Activated T-cell treated with anti-CD3 and anti-CD28 coated beads for 4 hours (primary cell): ENCODE measurements at places on chromosomes 16 and 17.

- no peak for DNase-seq
These were observed 10.9 kb upstream of the KAT7 start for GRCh38 chr17:49777563-49777962.

GRCh38 chr16:50868577-50868976, 126.7 kb downstream of the CYLD start:
- no peak for DNase-seq

- DNase-seq: no peak
These were observed 20.5 kb upstream of the SDR42E2 start for GRCh38 chr16:22141767-22142166.

DNA sequence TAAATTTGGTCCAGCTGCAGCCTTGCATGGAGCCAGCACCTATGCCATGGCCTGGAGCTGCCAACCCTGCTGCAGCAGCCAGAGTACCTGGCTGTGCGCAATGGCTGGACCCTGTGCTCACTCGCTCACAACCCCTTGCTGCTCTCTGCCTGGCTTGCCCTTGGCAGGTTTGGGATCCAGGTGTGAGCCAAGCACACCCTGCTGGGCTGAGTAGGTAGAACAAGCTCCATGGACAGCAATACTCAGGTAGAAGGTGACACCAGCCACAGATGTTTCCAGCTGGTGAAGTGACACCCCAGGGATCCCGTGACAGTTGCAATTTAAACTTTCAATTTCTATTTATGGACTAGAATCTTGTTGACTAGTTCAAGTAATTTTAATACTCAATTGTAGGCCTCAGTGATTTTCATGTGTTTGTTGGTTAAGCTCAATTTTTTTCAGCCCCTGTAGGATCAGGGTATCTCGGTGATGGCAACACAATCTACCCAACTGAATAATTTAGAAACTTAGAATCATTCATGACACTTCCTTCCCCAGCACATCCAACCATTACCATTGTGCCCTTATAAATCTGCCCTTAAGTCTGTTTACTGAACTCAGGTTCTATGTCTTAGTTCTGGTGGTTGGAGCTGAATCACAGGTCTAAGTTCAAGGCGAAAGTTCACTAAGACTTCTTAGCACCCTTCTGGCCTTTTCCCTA, 480.0 kb downstream of the PMP22 start:
- peak; percentile 1 for DNase-seq

- no peak for DNase-seq
These were observed 2.3 kb downstream of the MRPL38 start for GRCh38 chr17:75902406-75902805.

GRCh38 chr17:78998311-78999055, 11.1 kb downstream of the CANT1 start:
- no peak for DNase-seq

- no peak for DNase-seq
These were observed 341.6 kb downstream of the SOX9 start for GRCh38 chr17:72462407-72462806.

DNA sequence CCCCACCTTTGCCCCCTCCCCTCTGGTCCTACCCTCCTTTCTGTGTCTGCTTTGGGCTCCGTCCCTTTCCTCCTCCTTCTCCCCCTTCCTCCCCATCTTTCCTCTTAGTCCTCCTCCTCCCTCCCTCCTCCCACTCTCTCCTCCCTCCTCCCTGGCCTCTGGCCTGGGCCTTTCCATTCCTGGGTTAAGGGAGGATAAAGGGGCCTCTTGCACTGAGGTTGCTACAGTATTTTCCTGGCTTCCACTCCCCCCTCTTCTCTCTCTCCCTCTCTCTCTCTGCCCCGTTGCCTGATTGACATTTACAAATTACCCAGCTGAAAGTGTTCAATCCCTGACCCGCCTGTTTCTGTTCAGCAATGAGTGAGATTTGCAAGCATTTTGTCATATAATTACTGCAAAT, 44.0 kb downstream of the MRM1 start:
- no peak for DNase-seq

DNA sequence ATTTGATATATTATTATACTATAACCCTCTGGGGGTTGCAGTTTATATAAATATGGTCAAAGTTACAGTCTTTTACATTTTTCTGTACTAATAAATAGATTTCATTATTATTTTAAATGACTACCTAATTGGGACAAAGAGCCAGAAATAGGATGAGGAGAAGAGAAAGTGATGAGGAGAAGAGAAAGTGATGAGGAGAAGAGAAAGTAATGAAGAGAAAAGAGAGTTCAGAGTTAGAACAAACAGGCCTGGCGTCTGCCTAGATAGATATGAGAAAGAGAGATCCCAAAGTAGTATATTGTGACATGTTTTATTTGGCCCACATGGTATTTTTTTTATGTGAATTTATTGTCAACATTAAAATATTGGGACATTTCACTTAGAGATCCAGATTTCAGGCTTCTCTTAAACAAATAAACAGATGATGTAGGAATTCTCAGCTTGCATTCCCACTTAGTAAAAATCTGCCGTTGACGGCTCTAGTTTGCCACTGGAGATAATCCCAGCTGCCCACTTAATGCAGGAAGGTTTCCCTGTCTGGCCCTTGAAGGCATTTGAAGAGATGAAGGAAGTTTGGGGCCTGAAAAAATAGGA, 210.7 kb downstream of the STX8 start:
- no peak for DNase-seq

- no peak for DNase-seq
These were observed 266 bp downstream of the FMNL1 start for GRCh38 chr17:45222014-45222288.

- DNase-seq: no peak
These were observed 43.0 kb downstream of the MYO18A start for GRCh38 chr17:29136998-29137730.

DNA sequence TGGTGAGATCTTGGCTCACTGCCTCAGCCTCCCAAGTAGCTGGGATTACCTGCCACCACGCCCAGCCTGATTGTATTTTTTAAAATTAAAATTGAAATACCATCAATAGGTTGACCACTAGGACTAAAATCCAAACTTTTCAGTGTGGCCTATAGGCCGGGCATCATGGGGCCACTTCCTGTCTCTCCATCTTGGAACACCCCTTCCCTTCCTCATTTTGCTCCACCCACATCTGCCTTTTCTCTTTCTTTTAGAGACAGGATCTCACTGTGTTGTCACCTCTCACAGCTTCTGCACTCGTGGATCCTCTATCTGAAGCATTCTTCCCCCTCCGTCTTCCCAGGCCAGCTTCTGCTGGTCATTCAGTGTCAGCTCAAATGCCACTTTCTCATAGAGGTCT, 57.0 kb downstream of the BMERB1 start:
- DNase-seq: no peak

- no peak for DNase-seq
These were observed 124.9 kb downstream of the WSCD1 start for GRCh38 chr17:6195123-6195522.

GRCh38 chr17:77392376-77393273, 251.9 kb downstream of the SEC14L1 start:
- DNase-seq: no peak

DNA sequence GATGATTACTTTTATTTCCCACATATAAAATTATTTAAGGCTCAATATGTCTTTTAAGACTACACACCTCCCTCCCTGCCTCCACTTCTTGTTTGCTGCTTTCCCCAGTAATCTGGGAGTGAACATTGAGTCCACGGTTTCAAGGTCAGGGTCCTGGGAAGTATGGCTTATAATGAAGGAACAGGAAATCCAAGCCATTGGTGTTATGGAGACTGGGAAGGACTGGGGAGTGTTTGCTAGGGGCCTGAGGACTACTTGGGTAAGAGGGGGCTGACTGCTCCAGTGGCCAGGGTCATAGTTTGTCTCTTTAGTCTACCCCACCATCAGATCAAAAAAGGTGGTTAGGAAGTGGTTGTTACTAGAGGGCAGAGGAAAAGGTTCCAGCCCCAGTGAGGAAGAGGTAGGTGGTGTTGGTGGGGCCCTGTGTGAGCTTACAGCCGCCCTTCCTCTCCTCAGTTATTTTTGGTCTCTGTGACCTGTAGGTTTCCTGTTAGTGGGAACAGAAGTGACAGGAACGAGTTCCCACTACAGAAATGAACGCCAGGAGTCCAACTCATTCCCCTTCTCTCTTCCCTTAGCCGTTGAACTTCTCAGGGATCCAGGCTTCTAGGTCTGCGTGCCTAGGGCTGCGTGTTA, 742 bp upstream of the SLC16A13 start:
- no peak for DNase-seq

DNA sequence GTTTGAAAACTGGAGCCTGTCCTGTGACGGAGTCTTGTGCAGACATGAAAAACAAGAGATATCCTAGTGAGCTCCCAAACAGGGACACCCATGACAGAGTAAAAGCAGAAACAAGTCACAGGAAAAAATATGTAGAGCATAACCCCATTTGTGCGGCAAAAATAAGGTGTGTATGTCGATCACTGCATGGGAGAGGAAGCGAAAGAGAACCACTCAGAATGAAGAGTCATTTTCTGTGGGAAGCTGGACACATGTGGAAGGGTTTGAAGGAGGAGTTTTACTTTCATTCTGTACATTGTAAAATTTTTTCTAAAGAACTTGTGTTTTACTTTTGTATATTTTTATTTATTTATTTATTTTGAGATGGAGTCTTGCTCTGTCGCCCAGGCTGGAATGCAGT, 72.1 kb downstream of the JPH3 start:
- no peak for DNase-seq

DNA sequence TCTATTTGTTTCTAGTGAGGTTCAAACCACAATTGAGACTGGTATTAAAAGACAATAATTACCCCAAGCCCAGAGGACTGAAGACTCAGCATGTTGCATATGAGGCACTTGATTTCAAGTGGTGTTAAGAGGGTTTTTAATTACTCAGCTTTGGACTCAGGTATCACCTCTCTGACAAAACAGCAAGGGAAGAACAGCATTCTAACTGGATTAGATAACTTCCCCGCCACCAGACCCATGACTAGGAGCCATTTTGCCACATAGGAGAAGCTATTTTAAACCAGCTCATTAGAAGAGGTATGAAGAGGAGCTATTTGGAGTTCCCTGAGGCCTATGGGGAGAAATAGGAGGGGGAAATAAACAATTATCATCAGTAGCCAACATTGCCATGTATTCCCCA, 226.1 kb upstream of the TOX3 start:
- no peak for DNase-seq

DNA sequence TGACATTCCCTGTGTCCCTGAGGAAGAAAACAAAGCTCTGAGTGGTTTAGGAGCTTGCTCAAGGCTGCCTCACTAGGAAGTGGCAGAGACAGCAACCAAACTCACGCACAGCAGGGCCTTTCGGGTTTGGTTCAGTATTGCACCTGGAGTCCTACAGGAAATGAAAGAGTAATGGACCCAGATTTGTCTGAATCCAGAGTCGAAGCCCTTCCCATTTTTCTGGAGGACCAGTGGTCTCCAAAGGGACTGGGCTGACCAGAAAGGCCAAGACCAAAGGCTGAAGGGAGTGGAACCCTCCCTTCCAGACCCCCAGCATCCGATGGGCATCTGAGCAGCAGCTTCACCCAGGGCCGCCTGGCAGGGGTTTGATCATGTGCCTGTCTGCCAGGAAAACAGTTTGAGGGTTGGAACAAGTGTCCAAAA, 85.5 kb upstream of the RPL38 start:
- DNase-seq: no peak

- DNase-seq: no peak
These were observed 21.3 kb upstream of the PIK3R6 start for GRCh38 chr17:8888704-8889302.

DNA sequence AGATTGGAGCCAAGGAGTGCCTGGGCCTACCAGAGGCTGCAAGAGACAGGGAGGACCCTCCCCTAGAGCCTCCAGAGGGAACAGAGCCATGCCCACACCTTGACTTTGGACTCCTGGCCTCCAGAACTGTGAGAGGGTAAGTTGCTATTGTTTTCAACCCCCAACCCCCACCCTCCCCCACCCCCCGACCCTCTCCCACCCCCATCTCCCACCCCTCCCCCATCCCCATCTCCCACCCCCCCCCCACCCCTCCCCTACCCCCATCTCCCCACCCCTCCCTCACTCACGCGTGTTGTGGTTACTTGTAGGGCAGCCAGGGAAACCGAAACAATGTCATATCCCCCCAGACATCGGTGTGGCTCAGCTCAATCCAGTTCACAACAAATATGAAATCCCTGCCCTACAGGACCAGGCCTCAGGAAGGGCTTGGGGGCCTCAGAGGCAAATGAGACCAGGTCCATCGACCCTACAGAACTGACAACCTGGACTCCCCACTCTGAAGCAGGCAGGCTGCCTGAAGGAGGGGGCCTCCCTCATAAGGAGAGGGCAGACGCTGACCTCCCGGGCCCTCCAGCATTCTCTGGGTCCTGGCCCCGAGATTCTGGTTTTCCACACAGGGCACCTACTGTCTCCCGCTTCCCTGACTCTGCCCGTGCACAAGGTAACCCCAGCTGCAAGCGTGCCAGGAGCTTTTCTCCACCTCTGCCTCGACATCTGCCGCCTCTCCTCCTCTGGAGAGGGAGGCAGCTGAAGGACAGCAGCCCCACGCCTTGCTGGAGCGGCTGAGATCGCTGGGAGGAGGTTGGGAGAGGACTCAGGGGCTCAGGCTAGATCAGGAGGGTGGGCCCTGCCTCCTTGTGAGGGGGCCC, 3.0 kb upstream of the ZCCHC14 start:
- no peak for DNase-seq

- no peak for DNase-seq
These were observed 46.6 kb downstream of the PIK3R5 start for GRCh38 chr17:8918807-8919465.

DNA sequence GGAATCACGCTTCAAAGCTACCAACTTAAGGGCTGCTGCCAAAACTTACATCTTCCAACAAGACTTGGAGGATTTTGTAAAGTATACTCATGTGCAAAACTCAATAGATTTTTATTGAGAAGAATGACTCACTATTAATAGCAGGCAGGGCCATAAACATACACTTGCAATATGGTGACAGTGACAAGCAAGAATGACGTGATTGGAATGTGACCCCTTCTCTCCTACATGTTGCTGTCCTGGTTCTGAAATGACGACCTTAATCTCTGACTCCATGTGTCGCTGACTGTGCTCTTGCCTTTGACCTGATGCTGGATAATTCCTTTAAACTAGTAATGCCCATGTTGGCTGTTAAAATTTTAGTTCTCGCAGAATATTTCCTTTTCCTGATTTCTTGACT, 174.5 kb downstream of the PARN start:
- DNase-seq: no peak
